Activated CD4-positive, CD25-positive, alpha-beta regulatory T cell treated with anti-CD3 and anti-CD28 coated beads, Interleukin-2, amount 50 U/mL, for 72 hours (primary cell): ENCODE measurements at places on chromosomes 7 and 10.

DNA sequence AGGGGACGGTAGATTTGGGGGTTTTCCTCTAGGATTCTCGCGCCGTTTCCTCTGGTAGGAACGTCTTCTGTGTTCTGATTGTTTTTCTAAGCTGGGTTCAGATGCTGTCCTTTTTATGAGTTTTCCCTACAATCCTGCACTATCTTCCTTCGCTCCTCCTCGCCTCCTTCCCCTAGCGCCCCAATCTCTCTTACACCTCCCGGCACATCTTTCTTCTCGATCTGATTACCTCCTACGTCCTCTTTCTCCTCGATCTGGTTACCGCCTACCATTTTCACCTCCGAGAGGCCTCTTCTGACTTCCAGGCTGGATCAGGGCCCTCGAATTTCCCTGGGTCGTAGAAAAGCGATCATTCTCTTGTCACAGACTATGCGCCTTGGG lies 413 bp downstream of the BUD31 start:
- no peak for DNase-seq

DNA sequence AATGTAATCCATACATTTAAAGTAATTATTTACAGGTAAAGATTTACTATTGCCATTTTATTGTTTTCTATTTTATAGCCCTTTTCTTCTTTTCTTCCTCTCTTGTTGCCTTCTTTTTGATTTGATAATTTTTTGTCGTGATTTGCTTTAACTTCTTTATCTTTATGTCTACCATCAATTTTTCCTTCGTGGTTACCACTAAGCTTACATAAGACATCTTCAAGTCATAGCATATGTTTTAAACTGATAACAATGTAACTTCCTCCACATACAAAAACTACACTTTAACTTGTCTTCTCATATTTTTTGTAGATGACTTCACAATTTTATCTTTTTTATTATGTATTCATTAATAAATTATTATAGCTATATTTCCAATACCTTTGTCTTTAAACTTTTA lies 316.6 kb downstream of the PLXDC2 start:
- no peak for DNase-seq

DNA sequence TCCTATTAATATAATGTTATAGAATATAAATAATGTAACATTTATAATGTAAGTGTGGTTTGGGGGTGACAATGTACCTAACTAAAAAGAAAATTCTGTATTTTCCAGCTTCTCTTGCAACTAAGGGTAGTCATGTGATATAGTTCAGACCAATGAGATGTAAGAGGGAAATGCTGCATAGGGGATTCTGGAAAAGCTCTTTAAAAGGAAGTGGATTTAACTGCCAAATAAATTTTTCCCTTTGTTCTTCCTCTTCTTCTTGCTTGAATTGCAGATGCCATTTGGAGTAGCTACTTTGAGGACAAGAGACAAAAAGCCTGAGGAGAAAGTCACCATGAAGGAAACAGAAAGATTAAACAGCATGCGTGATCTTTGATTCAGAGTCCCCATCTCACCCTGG lies 194.3 kb downstream of the PTEN start:
- no peak for DNase-seq

GRCh38 chr7:130227883-130228575 lies 20.4 kb downstream of the SSMEM1 start:
- no peak for DNase-seq

- no peak for DNase-seq
These were observed 104.5 kb upstream of the PCLO start for GRCh38 chr7:83267141-83267631.

GRCh38 chr10:70668454-70668970 lies 3.8 kb upstream of the ADAMTS14 start:
- DNase-seq: no peak

DNA sequence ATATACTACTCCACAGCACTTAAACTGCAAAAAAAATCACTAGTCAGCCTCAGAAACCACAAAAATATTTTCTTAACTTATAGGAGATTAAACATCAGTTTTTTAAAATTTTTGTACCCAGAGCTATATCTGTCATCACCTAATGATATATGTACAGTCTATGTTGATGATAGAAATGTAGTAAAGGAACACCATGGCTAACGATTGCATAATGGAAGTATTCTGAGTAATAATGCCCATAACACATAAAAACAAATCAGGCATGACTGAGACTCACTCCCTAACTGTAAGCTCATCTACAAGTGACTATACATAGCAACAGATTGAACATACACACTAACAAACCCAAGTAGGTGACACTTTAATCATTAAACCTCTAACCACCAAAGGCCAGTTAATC lies 51.3 kb downstream of the TSPAN12 start:
- DNase-seq: no peak

- peak; percentile 47 for DNase-seq
These were observed 18.0 kb downstream of the STX1A start for GRCh38 chr7:73701357-73701995.

DNA sequence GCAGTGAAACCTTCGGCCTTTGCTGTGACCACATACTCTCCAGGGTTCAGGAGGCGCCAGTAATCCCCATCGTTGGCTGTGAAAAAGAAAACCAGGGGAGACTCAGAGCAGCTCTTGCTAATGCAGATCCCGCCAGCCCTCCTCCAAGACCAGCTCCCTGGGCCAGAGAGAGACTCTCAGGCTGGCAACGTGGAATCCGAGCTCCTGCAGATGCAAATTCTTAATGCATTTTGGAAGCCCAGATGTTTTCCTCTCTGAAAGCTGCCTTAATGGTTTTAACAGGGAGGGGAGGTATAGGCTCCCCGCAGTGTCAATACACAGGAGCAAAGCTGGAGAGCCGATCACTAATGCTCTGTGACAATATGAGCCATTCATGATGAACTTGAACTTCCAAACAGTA lies 80.8 kb downstream of the GPR26 start:
- no peak for DNase-seq

DNA sequence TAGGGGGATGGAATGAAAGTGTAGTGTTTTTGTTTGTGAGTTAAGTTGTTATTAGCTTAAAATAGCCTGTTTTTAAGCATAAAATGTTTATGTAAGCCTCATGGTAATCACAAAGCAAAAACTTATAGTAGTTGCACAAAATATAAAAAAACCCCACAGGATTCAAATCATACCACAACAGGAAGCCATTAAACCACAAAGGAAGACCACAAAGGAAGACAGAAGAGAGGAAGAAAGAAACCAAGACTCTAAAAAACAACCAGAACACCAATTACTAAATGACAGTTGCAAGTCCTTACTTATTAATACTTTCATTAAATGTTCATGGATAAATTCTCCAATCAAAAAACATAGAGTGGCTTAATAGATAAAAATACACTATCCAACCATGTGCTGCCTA lies 63.6 kb downstream of the ANKRD7 start:
- no peak for DNase-seq

DNA sequence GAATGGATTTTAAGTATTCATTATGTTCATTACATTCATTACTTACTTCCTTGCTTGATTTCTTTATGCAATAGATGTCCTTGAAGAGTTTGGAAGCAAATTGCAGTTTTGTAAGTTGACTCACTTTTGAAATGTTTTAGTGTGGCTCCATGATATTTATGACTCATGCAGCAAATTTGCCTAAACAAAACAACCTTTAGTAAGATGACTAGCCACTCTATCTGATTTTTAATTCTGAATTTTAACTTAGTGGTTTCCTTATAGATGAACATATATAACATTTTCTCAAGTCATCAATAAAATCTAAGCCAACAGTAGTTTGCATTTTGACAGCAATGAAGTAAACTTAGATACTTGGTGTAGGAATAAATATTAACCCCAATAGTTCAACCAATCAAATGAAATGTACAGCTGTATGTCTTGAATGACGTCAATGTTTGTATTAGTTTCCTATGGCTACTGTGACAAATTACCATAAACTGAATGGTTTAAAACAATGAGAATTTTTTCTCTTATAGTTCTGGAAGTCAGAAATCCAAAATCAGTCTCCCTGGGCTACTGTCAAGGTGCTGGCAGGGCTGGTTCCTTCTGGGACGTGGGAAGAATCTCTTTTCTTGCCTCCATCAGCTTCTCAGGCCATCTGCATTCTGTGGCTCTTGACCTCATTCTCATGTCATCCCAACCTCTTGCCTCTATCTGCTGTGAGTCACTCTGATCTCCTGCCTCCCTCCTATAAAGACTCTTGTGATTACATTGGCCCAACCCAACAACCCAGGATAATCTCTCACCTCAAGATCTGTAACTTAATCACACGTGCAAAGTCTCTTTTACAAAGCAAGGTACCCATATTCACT lies 73.4 kb downstream of the AHR start:
- DNase-seq: no peak

- no peak for DNase-seq
These were observed 388.9 kb upstream of the TPK1 start for GRCh38 chr7:145224775-145225174.

- DNase-seq: no peak
These were observed 145.9 kb upstream of the WNT16 start for GRCh38 chr7:121182902-121183301.

GRCh38 chr10:30182191-30183054 lies 123.0 kb upstream of the JCAD start:
- no peak for DNase-seq

- DNase-seq: no peak
These were observed 135.7 kb downstream of the DNAJB6 start for GRCh38 chr7:157472311-157473050.

DNA sequence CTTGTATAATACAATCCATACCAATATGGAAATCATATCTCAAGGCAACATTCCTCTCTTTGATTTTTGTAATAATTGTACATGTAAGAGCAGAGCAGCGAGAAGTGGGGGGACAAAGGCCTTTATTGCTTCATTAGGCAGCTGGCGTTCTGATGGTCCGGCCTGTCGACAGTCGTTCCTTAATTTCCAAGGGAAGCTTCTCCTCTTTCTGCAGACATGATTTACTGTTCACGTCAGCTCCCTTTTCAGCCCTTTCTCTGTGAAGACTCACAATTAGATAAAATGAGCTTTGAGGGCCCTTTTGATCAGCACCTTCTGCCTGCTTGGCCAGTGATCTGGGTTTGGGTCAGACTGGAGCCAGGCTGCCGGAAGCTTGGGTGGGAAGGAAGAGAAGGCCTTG lies 65.6 kb upstream of the CTBP2 start:
- DNase-seq: no peak

GRCh38 chr10:43854007-43854406 lies 205.3 kb upstream of the ZNF32 start:
- no peak for DNase-seq

- peak; percentile 56 for DNase-seq
These were observed 15.4 kb downstream of the GPNMB start for GRCh38 chr7:23261843-23262452.

GRCh38 chr7:100676501-100677306 lies 3.2 kb downstream of the GNB2 start:
- no peak for DNase-seq

DNA sequence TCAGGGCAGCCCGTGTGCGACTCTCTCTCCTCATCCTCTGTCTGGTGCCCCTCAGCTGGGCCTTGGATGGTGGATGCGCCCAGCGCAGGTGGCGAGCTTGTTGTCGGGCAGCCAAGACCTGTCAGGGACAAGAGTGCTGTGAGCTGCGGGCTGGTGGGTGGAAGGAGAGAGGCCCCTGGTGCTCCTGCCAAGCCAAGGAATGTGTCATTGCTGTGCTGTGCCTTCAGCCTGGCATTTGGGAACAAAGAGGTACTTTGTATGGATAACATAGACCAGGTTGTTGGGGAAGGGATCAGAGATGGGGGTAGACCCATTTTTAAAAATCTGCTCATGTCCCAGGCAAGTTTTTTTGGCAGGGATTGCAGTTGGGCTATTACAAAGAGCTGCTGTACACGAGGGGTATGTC lies 120.9 kb downstream of the PKD1L1 start:
- no peak for DNase-seq

DNA sequence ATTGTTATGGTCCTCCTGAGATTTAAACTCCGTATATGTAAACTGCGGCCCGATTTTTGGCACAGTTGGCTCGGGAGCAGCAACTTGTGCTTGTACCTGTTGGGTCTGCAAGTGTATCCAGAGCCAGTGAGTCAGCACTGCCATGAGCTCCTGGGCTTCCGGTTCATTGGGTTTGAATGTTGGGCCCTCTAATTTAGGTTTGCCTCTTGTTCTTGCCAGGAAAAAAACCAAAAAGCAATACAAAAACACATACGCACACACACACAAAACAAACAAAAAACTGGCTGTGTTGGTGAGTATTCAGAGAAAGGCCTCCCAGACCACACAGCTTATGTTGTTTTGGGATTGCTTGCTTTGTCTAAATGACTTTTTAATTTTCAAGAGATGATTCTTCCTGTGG lies 26.3 kb downstream of the SND1 start:
- DNase-seq: no peak

DNA sequence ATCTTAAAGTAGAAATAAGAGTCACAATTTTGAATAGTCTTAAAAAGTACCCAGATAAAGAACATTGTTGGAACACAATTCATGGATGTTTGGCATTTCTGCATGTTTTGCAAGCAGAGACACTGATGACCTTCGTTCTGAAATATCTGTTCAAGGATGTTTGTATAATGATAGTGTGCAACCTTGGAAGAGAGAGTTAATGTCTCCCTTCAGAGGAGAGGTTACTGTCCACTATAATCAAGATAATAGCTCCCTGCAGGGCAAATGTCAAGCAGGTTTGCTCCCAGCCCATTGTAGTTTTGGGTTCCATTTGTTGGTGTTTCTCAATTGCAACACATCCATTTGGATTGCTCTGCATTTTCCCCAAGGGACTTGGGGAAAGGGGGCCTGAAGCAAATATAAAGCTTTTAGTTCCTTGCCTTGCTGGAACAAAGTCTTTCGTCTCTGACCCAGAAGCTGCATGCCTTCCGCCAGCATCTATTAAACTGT lies 45.2 kb downstream of the COL1A2 start:
- DNase-seq: no peak

DNA sequence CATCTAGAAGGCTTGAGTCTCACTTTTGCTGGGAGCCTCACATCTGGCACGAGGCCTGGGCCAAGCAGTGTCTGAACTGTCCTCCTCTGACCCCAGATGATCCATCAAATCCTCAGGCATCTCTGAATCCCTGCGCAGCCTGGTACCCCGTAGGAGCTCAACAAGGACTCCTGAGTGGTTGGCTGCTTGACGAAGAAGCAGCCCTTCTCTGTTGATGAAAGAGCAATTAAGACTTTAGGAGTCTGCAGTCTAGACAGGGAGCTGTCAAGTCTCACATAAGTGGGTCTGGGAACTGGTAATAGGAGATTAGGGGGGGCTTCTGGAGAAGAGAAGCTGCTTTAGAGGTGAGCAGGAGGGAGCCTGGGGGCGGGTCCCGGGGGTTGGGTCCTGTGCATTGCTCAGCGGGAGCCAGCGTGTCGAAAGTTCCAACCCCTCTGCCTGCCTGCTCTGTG lies 326.0 kb downstream of the RPS24 start:
- no peak for DNase-seq
